ENCODE measurements at places on chromosomes 1 and 21. TPM values are rescaled to one million over a fixed set of nuclear protein-coding genes. Genes with fewer than 3 reads are reported as not detected.

The CA6 gene
- not detected for total RNA-seq

GRCh38 chr1:77539519-77540142, 142.8 kb downstream of the ZZZ3 start:
- no peak for DNase-seq

DNA sequence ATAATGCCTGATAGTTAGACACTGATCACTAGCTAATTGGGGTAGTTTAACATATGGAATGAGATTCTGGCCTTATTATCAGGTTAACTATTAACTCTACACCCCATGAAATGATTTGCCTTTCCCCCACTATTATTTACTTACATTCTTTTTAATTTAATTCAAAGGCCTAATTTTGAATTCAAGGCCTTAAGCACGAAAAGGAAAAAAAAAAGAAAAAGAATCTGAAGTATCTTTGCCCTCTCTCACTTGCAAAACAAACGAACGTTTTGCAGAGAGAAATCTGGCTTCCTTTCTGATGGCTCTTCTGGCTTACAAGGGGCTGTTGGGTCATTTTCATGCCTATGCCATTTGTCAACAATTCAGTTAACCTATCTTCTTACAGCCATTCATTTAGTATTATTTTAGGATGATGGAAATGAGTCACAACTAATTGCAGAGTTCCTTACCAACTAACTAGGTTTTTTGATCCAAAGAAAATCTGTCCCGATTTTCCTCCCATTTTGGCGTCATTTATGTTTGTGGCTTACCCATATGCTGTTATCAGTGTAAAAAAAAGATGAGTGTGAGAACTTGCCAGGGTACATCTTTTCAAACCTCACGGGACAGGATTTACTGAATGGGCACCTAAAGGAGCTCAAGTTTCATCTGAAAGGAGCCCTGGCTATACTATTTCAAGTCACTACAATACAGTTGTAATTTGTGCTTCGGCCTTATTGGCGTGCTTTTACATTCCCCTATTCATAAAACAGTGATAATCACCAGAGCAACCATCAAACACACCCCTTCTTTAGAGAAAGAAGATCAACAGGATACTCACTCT, 1.9 kb upstream of the ERRFI1 start:
- DNase-seq, result no peak

The SYT11 gene
- 24.4 TPM for total RNA-seq

DNA sequence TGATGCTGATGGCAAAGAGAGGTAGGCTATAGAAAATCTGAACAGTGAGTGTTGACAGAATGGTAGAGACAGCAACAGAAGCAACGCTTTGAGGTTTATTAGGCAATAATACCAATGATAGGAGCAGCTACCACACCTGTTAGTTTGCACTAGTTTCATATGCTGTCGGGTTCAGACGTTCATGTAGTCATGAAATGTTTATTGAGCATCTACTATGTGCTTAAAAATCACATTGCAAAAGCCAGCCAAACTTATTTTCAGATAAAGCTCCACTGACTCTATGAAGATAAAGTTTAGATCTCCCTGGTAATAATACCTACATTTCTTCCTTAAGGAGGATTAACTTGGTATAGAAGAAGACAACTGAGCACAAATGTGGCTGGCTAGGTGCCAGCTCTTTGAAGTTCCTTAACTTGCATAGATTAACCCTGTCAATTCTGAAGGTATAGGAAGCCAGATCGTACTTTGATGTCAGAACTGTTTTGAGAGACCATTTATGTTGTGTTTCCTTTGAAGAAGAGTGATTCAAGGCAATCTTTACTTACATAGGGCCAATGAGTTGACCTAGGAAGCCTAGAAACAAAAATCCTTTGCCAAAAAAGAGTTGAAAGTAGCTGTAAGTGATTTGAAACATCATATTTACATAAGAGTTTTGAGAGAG, 71.5 kb downstream of the DISP1 start:
- no peak for DNase-seq

DNA sequence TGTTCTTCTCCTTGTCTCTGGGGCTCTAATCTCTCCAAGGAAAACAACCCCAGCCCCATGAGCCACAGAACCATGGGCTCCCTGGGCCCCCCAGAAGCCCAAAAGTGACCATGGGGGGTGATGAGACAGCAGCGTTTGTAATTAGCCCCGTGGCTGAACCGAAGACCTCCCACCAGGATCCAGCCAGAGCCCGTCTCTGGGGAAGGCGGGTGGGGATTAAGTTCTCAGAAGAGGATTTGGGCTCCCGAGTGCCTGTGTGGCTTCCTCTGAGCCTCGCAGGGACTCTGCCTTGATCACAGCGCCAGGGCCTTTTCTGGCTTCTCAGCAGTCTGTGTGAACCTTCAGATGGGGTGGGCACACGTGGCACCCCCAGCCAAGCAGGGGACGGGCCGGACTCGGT, 77.0 kb downstream of the ALPL start:
- no peak for DNase-seq

The FAM163A gene
- 0.16 TPM for total RNA-seq

The ATAD3B gene
- total RNA-seq, result 13.7 TPM

- no peak for DNase-seq
These were observed 472.3 kb upstream of the VAMP3 start for GRCh38 chr1:7298749-7299151.

DNA sequence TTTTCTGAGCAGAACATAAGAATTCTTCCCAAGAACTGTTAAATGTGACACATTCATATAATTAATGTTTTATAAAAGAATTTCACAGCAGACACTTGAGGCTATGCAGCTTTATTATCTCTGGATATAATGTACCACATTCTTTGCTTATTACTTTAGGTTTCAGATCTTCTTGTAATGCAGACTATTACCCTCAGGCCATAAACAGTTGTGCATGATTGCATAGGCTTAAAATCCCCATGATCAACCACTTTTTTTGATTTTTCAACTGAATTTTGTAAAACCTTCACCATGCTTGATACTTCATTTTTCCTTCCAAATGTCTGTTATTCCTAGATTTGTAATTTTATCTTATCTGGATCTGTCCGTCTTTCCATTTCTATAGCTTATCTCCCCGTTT, 1355.7 kb downstream of the BRINP3 start:
- no peak for DNase-seq

- DNase-seq, result peak; percentile 33
These were observed 64.5 kb upstream of the ABCG1 start for GRCh38 chr21:42154237-42155044.

DNA sequence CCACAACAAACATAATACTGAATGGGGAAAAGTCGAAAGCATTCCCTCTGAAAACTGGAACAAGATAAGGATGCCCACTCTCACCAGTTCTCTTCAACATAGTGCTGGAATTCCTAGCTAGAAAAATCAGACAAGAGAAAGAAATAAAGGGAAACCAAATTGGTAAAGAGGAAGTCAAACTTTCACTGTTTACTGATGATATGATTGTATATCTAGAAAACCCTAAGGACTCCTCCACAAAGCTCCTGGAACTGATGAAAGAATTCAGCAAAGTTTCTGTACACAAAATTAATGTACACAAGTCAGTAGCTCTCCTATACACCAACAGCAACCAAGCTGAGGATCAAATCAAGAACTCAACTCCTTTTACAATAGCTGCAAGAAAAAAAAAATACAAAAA, 6.9 kb upstream of the F13B start:
- DNase-seq, result no peak

The CR1L gene
- not detected for total RNA-seq

DNA sequence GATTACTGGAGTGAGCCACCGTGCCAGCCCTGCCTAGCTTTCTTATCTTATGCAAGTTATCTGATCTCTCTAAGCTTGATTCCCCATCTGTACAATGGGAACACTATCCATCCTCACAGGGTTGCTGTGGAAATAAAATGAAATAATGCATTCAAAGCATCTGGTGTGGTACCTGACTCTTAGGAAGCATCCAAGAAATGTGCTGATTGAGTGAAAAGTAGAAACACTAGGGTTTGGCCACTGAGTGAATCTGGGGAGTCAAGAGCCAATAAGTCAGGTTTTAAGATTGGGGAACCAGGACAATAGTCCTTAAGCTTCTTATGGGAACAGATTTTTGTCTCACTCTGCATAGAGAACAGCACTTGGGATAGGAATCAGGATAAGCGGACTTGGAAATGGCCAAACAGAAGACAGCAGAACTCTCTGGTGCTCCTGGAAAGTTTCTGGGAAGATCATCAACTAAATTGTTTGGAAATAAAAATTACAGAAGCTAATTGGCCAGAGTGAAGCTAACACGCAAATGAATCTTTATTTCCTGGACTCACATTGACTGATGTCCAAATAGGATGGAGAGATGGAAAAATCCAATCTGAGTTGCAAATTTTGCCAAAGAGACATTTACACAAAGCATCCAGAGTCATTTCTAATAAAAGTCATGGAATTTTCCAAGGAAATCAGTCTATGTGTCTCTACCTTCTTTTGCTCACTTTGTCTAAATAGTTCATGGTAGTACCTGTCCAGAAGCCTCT, 3.3 kb downstream of the PAFAH2 start:
- DNase-seq, result no peak

The PARP1 gene
- 87.1 TPM for total RNA-seq

DNA sequence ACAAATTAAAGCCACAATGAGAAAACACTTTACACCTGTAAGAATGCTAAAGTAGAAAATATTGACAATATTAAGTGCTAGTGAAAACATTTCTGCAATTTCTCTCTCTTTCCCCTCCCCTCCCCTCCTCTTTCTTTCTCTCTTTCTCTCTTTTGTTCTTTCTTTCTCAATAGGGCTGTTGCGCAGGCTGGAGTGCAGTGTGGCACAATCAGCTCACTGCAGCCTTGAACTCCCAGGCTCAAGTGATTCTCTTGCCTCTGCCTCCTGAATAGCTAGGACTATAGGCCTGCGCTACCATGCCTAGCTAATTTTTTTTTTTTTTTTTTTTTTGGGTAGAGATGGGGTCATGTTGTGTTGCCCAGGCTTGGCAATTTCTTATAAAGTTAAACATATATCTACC, 5.9 kb upstream of the SHISAL2A start:
- DNase-seq, result no peak

DNA sequence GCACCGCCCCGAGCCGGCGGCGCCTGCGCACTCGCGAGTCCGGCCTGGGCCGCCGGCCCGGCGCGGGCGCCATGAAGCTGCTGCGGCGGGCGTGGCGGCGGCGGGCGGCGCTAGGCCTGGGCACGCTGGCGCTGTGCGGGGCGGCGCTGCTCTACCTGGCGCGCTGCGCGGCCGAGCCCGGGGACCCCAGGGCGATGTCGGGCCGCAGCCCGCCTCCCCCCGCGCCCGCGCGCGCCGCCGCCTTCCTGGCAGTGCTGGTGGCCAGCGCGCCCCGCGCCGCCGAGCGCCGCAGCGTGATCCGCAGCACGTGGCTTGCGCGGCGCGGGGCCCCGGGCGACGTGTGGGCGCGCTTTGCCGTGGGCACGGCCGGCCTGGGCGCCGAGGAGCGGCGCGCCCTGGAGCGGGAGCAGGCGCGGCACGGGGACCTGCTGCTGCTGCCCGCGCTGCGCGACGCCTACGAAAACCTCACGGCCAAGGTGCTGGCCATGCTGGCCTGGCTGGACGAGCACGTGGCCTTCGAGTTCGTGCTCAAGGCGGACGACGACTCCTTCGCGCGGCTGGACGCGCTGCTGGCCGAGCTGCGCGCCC, at the start of gene B3GALT6:
B3GALT6 (plus strand) TSS at position 30 of the 588 bp plus-strand sequence; CDS start at position 72, 42 bp downstream.
- no peak for DNase-seq

DNA sequence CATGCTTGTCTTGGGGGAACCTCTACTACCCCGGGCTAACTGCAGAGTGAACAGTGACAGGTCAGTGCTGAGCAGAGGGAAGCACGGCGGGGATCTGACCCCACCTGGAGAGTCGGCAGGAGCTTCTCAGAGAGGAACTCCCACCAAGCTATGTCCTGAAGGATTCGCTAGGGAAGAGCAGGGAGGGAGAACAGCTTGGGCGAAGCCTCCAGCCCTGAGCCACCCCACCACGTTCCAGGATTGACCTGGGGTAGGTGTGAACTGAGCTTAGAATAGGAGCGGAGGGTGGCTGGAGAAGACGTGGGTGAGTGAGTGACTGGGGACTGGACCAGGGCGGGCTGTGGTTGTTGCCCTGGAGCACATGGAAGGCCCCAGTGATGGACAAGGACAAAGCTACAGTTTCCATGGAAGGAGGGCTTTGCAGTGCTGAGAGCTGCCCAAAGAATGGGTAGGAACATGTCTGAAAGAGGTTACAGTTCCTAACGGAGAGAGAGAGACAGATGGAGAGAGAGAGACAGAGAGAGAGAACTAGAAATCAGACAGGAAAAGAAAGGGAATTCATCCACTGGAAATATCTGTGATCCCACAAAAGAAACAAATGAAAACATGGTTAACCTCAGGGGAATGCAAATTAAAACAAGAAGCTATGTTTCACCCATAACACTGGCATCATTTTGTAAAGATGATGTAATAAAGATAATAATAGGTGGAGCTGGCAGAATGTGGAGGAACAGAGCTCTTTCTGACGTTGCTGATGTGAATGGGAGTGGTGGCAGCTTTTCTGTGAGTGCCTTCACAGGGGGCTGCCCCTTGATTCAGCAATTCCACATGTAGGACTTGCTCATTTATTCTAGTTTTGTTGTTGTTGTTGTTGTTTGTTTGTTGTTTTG, 17.2 kb downstream of the BSND start:
- DNase-seq, result no peak

GRCh38 chr1:233240829-233241682, 54.5 kb downstream of the PCNX2 start:
- DNase-seq, result peak; percentile 87

GRCh38 chr1:117295001-117295400, 72.2 kb upstream of the MAN1A2 start:
- no peak for DNase-seq

DNA sequence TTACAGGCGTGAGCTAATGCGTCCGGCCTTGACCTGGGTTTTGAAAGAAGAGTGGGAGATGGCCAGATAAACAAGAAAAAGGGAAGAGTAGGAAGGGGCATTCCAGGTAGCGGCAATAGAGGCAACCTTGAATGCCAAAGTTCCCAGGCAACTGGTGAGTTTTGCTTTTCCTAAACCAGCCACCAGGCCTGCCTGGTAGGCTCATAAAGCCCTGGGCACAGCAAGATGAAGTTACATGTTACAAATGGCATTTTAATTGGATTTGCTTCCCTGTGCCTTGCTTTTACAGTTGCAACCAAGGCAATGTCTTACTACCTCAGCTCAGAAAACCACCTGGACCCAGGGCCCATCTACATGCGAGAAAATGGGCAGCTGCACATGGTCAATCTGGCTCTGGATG, 5.5 kb downstream of the LRRC42 start:
- DNase-seq, result no peak

GRCh38 chr1:211587123-211587522, 8.2 kb upstream of the SLC30A1 start:
- DNase-seq, result no peak

Data from cardiac septum (tissue), 1 donor.